Pancreas (tissue), 10 donors: ENCODE measurements at places on chromosomes 13 and 19.
A peak's percentile ranks its signal among the peaks of the same experiment; 100 is the strongest.

DNA sequence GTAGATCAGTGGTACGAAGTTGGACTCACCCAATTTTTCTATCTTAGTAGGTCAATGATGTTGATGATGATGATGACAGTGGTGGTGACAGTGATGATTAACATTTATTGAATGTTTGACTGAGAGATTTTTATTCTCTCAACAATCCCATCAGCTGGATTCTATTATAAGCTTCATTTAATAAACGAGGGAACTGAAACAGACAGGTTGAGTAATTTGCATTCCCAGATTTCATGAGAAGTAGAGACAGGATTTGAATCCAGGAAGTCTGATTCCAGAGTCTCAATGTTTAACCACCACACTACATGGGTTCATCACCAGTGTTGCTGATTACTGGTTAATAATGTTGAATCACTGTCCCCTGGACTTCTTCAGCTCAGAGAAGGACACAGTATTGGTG is 168.9 kb downstream of the FLT1 start:
- no peak for DNase-seq

- DNase-seq: no peak
These were observed 71.5 kb downstream of the DNAJC15 start for GRCh38 chr13:43094901-43095300.

GRCh38 chr19:7650148-7650547 is 13.2 kb downstream of the STXBP2 start:
- DNase-seq: no peak

DNA sequence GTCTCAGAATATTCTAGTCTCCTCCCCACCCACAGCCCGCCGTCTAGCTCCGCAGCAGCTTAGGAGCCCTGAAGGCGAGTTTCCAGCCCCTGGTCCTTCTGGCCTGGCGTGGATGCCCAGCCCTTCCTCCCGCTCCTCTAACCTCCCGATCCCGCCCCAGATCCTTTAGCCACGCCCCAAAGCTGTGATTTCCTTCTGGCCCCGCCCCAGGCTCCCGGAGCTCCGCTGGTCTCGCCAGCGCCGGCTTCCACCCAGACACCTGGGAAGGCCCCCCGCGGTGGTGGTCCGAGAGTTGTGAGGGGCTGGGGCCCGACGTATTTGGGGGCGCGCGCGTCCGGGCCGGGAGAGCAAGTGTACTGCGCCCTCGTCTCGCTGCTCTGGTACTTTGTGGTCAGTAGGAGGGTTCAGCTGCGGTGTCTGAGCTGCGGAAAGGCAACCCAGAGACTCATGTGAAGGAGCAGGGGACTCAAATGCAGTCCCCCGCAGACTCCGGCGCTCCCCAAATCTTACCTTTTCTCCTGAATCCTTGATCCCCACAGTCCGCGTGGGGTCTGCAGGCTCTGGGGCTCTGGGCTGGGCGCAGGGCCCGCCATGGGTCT is at the start of gene CGB7:
CGB7 (minus strand) TSS at position 114 of the 599 bp plus-strand sequence. CDS start 2,374 bp downstream, outside the sequence.
- peak; percentile 80 for DNase-seq

DNA sequence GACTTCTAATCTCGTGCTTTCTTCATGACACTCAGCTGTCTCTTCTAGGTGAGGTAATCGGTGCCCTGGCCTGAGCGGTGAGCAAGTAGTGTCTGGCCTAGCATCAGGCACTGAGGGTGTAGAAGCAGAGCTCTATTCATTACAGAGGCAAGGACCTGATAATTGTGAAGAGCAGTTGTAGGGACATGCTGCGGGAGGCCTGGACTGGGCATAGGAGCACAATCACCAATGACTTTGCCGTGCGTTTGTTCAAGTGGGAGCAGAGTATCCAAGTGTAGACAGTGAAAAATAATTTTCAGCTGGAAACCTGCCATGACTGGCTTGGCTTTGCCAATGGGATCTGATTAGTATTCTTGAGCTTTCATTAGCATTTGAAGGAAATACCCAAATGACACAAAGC is 32.1 kb upstream of the DCLK1 start:
- no peak for DNase-seq

- no peak for DNase-seq
These were observed 15.6 kb upstream of the KCNC3 start for GRCh38 chr19:50344661-50345318.

- no peak for DNase-seq
These were observed 10.5 kb downstream of the RPL36 start for GRCh38 chr19:5700455-5701092.

DNA sequence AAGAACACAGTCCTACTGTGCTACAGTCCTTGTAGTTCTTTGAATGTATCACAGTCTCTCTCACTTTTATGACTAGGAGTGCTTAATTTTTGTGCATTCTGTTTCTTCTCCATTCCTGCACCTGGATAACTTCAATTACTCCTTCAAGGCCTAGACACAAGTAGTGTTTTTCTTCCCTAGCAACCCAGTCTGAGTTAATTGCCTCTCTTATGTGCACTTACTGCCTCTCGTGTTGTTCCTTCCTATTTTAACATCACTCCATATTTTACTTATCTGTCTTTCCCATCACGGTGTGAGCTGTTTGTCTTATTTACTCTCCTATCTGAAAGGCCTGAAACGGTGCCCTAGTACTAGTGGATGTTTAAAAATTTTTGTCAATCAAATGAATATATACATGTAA is 101.5 kb downstream of the HS6ST3 start:
- DNase-seq: no peak

- DNase-seq: no peak
These were observed 13.3 kb downstream of the KCTD15 start for GRCh38 chr19:33809960-33810359.

GRCh38 chr13:110390567-110390966 is 83.5 kb downstream of the COL4A2 start:
- DNase-seq: no peak

DNA sequence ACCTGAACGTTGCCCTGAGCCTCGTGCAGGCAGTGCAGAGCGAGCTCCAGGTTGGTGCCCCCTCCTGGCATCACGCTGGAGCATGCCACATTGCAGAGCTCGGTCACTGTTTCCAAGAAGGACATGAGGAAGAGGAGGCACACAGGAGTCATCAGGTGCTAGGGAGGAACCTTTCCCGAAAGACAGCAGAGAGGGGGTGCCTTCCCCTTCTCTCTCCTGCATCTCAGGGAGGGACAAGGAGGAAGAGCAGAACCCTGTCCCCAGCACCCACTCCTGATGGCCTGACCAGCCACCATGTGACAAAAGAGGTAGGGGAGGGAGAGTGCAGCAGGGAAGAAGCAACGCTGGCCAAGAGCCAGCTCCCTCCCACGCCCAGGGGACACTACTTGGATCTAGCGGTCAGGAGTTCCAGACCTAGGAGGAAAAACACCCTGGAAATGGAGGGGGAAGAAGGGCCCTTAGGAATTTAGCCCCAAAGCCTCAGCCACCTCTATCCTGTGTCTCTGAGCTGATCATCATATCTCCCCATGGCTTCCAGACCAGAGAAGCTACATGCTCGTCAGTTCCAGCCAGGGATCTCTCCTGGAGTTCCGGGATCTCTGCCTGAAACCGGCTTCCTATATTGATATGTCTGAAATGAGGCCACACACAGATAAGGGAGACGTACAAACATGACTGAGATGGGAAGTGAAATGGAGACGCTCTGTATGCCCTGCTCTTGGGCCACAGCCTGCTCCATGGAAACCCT is 17.0 kb upstream of the NAPA start:
- no peak for DNase-seq
